ENCODE measurements at places on chromosomes 5 and 9.

DNA sequence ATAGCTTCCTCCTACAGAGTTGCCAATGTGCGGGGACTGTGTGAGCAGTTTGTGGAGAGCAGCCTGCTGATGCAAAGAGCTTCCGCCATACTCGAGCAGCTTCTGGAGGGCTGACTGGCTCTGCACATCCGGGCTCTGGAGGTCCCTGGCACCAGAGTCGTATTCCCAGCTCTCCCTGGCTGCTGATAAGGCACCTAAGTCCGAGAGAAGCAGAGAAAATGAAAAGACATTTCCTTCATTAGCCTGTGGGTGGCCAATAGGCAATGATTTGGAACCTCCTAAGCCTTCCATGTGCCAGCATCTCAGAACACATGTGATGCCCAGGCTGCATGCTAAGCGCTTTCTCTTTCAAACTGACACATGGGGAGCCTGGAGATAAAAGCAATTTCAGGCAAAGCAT is 94.3 kb downstream of the TSSK1B start:
- no peak for DNase-seq

- DNase-seq: no peak
These were observed 2.4 kb upstream of the LAMC3 start for GRCh38 chr9:131006601-131007000.

DNA sequence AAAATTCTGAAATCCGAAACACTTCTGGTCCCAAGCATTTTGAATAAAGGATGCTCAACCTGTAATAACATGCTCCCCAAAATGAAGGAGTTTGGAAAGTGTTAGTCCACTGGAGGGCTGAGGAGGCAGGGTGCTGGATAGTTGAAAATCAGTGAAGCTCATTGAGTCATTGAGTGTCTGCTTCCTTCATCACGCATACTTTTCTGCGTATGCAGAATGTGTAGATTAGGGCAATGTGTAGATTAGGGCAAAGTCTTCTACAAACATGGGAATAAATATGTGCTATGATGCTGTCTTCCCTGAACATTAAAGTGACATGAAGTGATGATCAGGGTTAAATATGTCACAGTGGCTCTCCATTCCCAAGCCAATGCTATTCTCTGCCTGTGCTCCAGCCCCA is 193.8 kb downstream of the CFAP90 start:
- DNase-seq: no peak

GRCh38 chr9:72211047-72211446 is 61.8 kb downstream of the GDA start:
- DNase-seq: no peak

GRCh38 chr5:35838370-35839042 is 18.2 kb upstream of the IL7R start:
- no peak for DNase-seq

DNA sequence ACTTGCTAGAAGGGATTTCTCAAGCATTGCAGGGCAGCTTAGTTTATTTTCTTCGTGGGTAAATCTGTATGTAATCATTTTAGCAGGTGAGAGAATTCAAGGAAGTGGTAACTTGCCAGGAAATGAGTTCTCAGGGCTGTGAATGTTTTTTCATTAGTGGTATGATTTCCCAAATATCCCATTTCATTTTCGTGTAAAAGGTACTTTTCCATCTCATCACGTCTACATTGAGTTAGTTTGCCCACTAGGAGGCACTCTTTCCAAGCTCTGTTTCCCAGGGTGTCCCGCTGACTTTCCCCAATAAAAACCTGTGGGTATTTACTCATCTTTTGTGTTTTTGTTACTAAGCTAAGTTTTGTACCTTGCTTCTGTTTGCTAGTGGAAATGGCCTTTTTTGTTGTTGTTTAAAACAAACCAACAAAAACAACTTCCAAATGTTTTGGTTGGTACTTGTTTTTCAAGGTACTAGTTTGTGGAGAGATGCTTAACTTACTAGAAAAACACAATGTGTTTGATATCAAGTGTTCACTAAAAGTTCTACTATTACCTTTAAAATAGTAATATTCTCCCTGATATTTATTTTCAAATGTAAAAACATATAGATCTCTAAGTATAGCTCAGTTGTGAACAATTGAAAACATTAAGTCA is 373.6 kb downstream of the ADGRV1 start:
- DNase-seq: no peak

GRCh38 chr5:68086857-68087256 is 128.7 kb upstream of the PIK3R1 start:
- no peak for DNase-seq

GRCh38 chr9:34592895-34593601 is 3.5 kb upstream of the CNTFR start:
- no peak for DNase-seq

GRCh38 chr9:12862611-12863410 is 88.0 kb downstream of the LURAP1L start:
- DNase-seq: no peak

GRCh38 chr5:140549237-140550144 is 2.0 kb downstream of the EIF4EBP3 start:
- DNase-seq: no peak

DNA sequence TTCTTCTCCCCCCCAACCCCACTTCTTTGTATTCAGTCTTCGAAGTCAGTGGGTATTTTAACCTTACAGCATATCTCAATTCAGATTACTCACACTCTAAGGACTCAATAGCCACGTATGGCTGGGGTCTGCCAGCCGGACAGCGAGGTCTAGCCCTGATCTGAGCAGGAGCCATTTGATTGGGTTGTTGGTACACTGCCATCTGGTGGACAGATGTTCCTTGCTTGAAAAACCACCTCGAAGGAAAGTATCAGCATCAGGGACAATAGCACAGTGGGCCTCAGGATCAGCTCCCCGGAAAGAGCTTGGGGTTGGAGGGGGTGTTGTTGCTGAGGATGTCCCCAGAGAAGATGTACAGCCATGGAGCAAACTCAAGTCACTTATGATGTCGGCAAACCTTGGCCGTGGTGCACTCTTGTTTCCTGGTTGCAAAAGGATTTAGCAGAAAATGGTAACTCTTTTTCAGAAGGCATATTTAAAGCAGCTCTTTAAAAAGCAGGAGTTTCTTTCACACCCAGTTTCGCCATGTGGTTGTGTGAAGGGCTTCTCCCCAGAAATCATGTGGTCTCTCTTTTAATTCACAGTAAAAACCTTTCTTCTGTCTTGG is 31.7 kb upstream of the KCNMB1 start:
- peak; percentile 29 for DNase-seq
